ENCODE measurements at places on chromosomes 6 and 20. TPM values are rescaled to one million over a fixed set of nuclear protein-coding genes. Genes with fewer than 3 reads are reported as not detected.

DNA sequence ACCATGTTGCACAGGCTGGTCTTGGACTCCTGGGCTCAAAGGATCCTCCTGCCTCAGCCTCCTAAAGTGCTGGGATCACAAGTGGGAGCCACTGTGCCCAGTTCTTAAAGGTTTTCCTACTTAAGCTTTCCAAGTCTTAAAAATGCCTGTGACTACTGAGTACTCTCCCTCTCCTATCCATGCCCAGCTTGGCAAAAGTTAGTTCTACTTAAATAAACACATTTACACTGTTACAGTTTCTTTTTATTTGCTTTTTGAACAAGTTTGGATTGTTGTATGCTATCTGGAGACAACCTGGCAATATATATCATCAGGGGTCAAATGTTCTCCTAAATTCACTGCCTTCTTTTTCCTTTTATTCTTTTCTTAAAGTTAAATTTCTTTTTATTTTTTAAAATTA lies 61.0 kb upstream of the GCM1 start:
- no peak for DNase-seq

DNA sequence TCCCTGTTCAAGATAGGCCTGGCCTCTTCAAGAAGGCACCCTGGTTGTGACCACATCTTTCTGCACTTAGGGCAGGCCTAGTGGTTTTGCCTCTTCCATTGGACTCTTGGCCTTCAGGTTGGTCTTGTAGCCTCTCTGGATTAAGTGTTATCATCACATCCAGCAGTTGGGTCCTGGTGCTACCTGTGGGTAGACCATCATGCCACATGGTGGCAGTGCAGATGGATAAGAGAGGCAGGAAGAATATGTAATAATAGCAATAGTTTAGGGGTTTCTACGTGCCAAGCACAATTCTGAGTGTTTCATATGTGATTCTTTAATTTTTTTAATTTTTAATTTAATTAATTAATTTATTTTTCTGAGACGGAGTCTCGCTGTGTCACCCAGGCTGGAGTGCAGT lies 28.5 kb upstream of the SNRPB2 start:
- DNase-seq, result no peak

The LRRC73 gene
- 0.87 TPM for total RNA-seq

DNA sequence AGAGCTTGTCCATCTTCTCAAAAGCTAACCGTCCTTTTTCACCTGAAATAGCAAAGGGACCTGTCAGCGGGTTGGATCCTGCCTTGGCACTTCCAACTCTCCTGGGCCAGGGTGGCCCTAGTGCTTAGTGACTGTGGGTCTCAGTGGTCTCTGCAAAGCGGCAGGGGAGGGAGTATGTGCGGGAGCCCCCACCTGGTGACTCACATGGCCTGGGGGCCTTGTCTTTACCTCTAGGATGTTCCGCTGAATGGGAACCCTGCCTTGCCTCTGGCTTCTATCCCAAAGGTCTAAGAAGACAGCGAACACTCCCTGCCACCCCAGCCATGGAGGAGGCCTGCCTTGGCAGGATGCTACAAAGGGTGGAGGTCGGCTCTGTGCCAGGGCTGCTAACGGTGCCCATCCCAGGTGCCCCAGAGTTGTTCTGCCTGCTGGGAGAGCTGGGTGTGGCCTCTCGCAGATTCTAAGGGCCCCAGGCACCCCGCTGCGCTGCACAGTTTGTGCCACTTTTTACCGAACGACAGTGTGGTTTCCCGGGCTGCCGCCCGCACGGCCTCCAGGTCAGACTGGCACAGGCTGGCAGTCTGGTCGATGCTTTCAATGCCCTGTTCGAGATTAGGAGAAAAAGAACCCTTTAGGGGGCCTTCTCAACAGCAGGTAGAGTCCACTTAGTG lies 77.2 kb downstream of the PTPN1 start:
- no peak for DNase-seq

DNA sequence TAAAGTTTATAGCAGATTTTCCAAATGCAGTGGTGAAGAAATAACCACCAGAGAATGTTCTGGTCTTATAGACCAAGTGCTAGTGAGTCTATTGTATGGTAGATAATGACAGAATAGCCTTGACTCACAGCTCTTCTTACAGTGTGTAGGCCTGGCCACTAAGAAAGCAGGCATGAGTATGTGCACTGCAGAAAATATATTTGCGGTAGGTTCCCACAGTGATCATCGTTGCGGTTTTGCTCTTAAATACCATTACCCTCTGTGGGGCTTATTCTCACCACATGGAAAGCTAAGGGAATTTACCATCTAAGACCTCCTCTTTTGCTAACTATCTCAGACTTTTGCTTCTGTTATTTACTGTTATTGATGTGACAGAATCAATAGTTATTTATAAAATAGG lies 212.3 kb upstream of the SYNDIG1 start:
- DNase-seq, result no peak

The FAM83D gene
- 0.34 TPM for total RNA-seq

The GSTA2 gene
- total RNA-seq, result 85.3 TPM

The PRR18 gene
- total RNA-seq, result 0.12 TPM

The COL11A2 gene
- 0.37 TPM for total RNA-seq

DNA sequence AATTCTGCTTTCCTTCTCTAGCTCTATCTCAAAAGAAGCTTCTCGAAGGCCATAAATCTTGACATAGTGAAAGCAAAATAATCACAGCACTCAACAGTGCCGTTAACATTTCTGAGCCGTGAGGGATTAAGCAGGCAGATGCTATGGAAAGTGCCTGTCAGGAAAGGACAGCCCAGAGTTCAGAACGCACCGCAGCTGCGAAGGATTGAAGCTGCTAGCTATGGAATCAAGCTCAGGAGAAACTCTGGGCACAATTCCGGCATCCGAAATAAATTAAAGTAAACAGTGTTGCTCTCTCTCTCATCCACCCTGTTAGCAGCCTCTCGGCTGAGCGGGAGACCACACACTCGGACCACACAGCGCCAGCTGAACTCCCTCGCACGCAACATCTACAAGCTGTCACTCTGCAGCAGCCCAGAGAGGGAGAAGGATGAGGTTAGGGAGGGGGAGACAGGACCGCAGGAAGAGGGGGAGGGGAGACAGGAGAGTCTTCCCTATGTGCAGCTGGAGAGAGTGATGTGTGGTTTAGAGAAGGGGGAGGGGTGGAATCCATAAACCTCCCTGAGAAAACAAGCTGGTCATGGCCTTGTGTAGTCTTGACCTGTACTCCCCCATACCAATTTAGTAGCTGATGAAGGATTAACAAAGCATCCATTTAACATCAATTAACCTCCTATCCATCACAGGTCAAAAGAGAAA lies 9.0 kb downstream of the EXOC2 start:
- DNase-seq, result no peak

DNA sequence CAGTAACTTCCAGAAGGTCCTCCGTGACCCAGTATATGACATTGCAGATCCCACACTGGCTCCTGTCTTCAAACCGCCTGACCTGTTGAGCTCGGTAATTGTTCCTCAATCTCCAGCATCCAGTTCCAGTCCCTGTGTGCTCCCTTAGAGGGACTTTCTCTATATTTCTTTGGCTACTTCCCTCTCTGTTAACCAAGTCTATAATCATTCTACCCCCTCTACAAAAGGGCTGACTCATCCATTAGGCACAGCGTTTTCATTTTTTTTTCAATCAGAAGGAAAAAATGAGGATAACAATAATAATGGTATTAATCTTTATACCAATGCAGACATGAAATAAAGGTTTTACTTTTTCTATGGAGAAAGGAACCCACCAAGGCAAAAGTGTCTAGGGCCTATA lies 69.3 kb downstream of the FAM229B start:
- DNase-seq, result no peak

DNA sequence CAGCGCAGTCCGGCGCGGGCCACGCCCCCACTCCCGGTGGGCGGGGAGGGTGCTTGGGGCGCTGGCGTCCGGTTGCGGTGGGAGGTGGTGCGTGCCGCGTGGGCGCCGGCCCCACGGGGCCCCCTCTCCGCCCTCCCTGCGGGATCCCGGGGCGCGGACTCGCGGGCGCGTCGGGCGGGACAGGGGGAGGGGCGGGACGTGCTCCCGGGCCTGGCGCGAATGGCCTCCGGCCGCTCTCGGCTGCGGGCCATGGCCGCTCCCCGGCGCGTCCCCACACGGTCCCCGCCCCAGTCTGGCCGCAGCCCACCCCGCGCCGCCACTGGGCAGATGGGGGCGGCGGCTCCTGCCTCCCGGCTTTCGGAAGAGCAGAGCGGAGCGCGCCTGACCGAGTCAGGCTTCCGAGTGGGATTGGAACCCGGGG lies 771 bp upstream of the PPP1R3G start:
- DNase-seq, result peak; percentile 59

DNA sequence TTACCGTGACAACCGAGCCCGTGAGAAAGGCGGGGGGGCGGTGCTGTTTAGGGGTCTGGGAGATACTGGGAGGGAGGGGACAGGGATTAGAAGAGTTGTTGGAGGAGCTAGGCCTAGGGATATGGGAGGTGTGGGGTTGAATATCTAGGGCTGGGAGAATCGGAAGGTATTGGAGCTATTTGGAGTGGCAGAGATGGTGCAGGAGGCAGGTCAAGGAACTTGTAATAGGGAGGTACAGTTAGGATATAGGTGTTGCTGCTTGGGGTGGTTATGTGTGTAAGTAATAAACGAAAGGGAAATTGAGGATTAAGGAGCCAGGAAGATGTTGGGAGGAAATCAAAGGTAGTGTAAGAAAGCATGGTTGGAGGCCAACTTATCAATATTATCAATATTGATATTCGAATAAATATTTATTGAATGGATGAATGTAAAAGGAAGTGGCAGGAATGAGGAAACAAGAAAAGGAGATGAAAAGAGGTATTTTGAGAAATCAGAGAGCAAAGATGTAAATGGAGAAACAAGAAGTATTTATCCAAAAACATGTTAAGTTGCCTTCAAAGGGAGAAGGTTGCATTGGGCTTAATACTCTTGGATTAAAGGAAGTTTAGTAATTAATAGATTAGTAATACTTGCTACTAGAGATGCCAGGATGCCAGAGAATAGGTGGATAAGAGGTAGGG lies 602 bp downstream of the PPP1R11 start:
- no peak for DNase-seq

- no peak for DNase-seq
These were observed 48.1 kb upstream of the CHRNA4 start for GRCh38 chr20:63409066-63409833.

GRCh38 chr6:116011520-116011919 lies 49.2 kb downstream of the FRK start:
- no peak for DNase-seq

DNA sequence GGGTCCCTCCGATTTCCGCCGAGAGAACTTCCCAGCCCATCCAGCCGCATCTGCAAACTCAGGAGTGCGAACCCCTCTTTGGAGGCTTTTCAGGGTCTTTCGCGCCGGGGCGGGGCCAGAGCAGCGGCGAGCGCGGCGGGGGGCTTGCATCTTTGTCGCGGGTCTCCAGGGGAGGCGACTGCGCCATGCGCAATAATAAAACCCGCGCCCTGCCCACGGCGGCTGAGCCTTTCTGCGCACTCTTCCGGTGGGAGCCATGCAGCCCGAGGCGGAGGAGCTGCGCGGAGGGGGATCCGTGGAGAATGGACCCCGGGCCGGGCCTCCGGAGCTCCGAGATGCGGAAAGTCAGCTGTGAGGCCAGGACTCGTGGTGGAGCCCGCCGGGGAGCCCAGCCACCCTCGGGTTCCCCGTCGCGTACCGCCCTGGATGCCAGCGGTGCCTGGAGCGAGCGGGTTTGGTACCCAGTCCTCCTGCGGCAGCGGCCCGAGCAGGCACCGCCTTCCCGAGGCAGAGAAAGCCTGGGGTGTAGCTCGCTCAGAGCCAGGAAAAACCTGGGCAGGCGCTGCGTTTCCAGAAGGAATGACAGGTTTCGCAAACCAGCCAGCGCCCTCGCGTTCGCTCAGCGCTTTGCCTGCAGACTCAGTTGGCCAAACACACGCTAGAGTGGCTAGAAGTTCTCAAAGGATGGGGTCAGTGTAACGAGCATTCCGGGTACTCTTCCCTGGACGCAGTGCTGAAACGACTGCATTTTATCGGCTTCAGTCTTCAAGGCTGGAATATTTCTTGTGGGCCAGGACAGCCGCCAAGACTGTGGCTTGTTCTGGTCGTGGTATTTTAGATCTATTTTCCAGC lies 1.2 kb downstream of the AKAP12 start:
- DNase-seq, result peak; percentile 71

DNA sequence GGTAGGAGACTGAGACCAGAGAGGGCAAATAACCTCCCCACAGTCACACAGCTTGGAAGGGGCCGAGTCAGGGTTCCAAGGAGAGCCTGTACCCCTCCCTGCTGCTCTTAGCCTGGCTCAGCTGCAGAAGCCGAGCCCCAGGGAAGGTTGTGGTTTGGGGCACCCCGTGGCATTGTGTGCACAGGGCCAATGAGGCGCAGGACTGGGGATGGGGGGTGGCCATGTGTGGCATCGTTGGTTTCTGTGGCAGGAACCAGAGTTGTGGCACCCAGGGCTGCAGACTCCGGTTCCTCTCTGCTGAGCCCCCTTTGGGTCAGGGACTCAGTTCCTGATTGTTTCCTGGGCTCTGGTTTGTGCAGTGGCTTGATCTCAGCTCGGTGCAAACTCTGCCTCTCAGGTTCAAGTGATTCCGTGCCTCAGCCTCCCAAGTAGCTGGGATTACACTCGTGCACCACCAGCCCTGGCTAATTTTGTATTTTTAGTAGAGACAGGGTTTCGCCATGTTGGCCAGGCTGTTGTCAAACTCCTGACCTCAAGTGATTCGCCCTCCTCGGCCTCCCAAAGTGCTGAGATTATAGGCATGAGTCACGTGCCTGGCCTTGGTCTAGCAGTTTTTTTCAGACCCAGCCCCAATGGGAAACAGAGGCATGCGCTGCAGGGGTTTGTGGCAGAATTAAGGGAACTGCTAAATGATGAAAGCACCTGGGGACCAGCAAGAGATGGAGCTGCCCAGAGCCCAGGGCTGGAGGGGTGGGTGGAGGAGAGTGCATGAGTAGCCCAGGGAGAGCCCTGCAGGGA lies 221.0 kb upstream of the SULF2 start:
- DNase-seq, result no peak

DNA sequence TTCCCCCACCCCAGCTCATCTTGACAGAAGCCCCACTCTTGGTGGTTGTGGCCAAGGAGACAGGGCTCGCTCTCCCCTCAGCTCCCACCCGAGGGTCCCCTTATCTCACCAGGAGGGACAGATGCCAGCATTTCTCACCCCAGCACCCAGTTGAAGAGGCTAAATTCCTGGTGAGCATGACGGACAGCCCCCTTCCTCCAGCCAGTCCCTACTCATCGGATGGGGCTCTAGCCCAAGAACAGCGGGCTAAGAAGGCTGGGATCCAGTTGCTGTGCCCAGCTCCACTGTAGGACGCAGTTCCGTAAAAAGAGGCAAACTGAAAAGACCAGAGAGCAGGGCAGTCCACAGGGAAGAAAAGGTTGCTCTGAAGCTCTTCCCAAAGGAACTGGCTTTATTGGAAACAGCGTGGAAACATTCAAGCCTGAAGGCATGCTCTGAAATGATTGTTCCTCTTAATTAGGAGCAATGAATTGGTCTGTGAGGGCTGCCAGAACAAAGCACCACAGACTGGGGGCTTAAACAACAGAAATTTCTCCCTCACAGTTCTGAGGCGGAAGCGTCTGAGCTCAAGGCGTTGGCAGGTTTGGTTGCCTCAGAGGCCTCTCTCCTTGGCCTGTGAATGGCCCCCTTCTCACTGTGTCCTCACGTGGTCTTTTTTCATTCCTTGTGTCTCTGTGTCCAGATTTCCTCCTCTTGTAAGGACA lies 17.9 kb upstream of the KIF25 start:
- DNase-seq, result no peak

- no peak for DNase-seq
These were observed 9.5 kb downstream of the NCR2 start for GRCh38 chr6:41344876-41345275.
